ENCODE measurements at places on chromosomes 7 and 10.

GRCh38 chr7:24135003-24135817, 148.8 kb upstream of the NPY start:
- peak; percentile 76 for DNase-seq

- DNase-seq = no peak
Measured at GRCh38 chr10:115065801-115066200, 27.4 kb upstream of the ATRNL1 start.

DNA sequence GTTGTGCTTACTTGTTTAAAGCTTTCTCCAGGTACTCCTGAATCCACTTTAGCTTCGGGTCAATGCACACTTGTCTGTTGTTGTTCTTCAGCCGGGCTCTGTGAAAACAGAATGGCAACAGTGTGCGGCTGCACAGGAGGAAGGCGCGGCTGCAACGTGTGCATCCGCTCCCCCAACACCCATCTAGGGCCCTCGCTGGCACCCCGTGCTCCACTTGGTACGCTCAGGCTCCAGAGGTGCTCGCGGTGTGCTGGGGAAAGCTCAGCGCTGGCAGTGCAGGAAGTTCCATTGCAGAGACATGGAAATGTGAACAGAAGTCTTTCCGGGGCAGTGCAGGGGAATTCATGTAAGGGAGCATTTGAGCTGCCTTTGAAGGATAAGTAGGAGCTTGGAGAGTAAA, 6.3 kb downstream of the CXCL12 start:
- no peak for DNase-seq

DNA sequence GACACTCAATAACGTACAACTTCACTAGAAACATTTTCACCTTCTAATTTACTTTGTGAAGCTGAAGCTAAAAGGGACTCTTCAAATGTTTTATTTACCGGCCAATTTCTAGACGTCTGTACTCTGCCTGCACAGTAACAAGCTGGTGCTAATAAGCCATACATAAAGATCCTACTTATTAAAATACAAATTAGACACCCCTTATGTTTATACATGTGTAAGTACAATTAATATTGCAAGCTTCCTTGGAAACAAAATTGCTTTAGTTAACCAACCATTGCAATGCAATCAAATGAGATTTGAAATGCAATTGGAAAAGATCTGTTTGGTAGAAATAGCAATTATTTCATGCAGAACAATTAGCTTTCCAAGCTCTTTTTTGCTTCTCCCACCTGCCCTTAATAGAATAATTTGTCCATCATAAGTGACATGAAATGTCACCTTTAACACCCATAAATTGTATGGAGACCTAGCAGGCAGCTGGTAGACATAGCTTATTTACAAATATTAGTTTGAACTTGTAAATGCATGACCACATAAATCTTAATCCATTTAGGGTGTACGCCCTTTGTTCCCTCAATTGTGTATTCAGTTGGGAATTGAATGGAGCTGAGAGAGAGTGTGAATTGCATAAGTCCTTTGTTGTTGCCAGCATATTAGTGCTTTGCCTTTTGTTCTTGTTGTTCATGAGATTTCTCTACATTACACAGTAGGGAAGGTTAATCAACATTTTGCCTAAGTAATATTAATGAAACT, 277.1 kb downstream of the CACNA2D1 start:
- DNase-seq = no peak

DNA sequence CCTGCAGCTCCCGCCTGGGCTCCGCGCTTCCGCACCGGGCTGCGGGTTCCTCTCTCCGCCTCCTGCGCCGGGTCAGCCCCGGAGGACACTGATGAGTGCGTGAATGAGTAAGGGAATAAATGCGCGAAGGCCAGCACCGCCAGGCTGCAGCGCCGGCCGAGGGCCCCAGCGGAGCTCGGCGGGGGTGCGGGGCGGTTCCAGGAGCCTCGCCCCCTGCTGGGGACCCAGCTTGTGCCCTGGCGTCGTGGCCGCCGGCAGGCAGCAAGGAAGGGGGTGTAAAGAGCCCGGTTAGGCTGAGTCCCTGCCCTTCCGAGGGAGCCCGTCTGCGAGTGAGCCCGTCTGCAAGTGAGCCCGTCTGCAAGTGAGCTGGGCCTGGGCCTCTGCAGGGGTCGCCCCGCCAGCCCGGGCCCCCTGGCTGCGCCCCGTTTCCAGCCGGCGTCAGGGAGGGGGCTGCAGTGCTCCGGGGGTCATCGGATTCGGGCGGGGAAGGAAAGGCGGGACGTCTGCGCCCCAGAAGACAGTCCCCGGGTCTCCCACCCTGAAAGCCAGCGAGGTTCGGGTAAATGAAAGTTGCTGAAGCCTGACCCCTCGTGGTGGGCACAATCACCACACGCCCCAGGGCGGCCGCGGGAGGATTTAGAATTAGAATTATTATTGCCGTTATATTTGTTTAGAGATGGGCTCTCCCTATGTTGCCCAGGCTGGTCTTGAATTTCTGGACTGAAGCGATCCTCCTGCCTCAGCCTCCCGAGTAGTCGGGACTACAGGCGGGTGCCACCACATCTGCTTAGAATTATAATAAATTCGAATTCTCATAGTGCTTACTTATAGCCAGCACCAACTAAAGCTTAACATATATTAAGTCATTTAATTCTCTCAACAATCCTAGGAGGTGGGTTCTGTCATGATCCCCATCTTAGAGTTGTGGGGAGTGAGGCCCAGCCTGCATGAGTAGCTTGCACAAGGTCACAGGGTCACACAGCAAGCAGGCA, 8.6 kb upstream of the CRYGN start:
- DNase-seq = peak; percentile 66

DNA sequence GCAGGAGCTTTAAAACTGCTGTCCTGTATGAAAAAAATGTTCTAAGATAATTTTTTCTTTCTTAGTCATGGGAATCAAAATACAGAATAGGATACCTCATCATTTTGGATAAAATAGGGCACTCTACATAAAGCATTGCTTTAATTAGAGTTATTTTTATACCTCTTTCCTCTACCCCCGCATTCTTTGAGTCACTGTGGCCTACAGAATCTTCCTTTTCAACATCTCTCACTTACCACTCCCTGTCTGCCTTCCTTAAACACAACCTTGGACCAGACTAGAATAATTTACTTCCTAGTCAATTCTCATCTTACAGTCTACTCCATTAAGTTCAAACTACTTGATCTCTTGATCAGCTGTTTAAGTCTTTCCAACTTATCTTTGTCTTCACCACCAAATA, 462.3 kb downstream of the PHTF2 start:
- DNase-seq = no peak

GRCh38 chr10:89082086-89082485, 91.5 kb downstream of the FAS start:
- DNase-seq = no peak

DNA sequence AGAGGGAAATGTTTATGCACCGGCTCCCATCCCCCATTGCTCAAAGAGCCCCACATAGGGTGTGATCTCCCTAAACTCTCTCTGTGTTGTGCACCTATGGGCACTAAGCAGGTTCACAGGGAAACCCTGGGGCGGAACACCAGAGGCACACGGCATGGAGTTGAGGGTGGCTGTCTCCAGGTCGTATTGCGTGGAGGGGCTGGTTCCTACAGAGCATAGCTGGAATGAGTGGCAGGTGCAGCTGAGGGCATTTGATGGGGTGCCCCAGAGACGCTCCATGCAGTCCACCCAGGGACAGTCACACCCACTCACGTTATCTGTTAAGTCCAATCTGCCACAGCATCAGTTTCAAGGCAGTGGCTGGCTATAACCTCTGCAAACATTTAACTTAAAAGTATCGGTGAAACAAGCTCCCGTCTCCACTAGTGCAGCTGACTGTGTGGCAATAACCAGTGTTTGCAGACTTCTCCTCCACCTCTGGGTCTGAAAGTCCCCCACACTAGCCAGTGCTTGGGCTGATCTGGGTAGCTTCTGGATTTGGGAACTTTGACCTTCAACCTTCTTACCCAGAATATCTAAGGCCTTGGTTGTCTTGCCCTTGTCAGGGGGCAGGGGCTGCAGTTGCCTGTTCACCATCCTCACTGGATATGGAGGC, 249.2 kb upstream of the ZNF32 start:
- no peak for DNase-seq

- no peak for DNase-seq
Measured at GRCh38 chr10:70584366-70584765, 18.2 kb downstream of the PRF1 start.

DNA sequence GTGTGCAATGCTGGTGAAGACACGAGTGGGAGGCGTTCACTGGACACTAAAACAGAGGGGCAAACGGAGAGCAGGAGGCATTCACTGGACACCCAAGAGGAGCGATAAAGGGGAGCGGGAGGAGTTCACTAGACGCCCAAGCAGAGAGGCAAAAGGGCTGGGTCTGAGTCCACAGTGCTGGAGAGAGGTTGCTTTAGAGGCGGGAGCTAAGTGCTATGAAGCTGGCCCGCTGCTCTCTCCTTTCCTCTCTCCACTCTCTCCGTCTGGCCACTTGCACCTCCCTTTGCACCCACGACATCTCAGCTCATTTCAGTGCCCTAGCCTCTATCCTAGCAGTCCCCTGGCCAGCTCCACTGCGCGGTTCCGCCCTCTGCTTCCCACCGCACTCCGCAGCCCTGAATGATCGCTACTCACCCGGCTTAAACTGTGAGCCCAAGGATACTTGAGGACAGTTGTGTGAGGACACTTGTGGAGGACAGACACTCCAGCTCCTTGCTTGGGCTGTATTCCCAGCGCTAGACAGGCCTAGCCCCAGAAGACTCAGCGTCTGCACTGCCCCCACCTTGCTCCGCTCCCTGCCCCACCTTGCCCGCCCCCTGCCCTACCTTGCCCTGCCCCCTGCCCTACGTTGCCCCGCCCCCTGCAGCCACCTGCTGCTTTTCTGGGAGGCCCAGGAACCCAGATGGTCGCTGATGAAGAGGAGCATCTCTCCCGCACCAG, 78.8 kb upstream of the CPXM2 start:
- DNase-seq = no peak
